T-cell (primary cell): ENCODE measurements at places on chromosomes 13 and 19.
A peak's percentile ranks its signal among the peaks of the same experiment; 100 is the strongest.

- peaks cover 1% of the 10 kb centered on the region for H3K36me3 ChIP-seq
- no peak overlapping the region for H3K27ac ChIP-seq
- no peak for DNase-seq
- no peak overlapping the region for H3K4me3 ChIP-seq
Measured at GRCh38 chr19:7900931-7901330, 2.7 kb upstream of the MAP2K7 start.

- peak overlapping the region; percentile 97 for H3K4me3 ChIP-seq
- H3K27ac ChIP-seq, result peak overlapping the region; percentile 100
- peaks cover 18% of the 10 kb centered on the region for H3K36me3 ChIP-seq
- peaks cover 32% of the 10 kb centered on the region for H3K4me1 ChIP-seq
- H3K27me3 ChIP-seq, result no peaks in the 10 kb centered on the region
- DNase-seq, result no peak
Measured at GRCh38 chr19:39408392-39409207, 2.0 kb downstream of the ZFP36 start.

DNA sequence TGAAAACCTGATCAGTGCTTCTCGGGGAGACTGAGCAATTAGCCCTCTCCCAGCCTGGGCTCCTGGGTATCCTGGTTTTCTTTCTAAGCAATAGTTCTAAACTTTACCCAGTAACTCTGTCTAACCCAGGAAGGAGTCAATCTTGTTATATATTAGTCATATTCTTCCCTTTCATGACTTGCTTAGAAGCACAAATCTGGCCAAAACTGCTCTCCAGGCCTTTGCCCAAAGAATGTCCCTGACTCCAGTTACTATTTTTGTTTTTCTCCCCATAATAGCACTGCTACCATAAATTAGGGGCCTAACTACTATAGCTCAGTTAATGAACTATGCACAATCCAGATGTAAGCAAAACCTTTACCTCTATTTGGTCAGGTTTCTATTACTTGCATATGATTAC, 355.8 kb upstream of the HTR2A start:
- H3K27me3 ChIP-seq, result no peaks in the 10 kb centered on the region
- H3K27ac ChIP-seq, result no peak overlapping the region
- no peak for DNase-seq

DNA sequence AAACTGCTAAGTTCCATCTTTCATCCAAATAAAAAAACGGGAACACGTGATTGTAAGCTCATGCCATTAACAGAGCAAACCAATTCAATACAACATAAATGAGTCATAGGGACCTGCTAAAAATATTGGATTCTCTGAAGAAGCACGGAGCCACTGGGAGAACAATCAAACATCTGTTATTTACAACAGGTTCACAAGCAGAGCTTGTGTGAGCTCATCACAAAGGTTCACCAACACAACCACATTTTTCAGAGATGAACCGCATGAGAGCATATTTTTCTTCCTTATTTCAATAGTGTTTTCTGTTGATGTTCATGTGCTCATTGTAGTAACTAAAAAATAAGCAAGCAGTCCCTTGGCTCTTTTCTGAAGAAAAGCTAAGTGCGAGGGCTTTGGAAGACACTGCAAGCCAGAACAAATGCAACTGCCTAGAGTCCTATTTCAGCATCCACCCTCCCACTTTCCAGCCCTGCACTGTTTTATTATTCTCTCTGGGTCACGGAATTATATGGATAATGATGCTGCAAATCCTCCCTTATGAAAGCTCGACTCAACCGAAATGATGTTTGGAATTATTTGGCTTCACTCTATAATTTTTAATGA, 545.8 kb downstream of the LIG4 start:
- H3K27me3 ChIP-seq, result no peaks in the 10 kb centered on the region
- H3K27ac ChIP-seq, result no peak overlapping the region
- no peak for DNase-seq
- no peak overlapping the region for H3K4me3 ChIP-seq
- H3K36me3 ChIP-seq, result no peaks in the 10 kb centered on the region
- no peaks in the 10 kb centered on the region for H3K4me1 ChIP-seq

DNA sequence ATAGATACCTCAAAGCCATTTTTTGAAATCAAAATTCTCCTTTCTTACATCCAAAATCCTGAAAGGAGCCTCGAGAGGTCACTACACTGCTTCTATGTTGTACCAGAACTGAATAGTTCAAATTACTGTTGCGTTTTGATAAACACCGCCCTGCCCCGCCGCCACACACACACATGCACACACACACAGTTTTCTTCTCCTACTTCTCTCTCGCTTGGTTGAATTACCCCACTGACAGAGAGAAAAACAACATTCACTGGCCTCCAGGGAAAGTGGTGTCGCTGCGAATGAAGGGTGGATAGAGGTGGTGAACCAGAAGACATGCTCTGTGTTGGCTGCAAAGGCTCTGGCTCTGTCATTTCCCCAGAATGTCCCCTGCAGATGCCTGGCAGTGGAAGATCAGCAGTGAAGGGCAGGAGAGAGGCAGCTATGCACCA, 183.4 kb upstream of the RFC3 start:
- no peak overlapping the region for H3K4me3 ChIP-seq
- H3K27me3 ChIP-seq, result peaks cover 2% of the 10 kb centered on the region
- H3K4me1 ChIP-seq, result no peaks in the 10 kb centered on the region
- DNase-seq, result no peak
- no peak overlapping the region for H3K27ac ChIP-seq
- no peaks in the 10 kb centered on the region for H3K36me3 ChIP-seq

- H3K4me1 ChIP-seq, result peaks cover 31% of the 10 kb centered on the region
- no peak for DNase-seq
- H3K27ac ChIP-seq, result no peak overlapping the region
- no peak overlapping the region for H3K4me3 ChIP-seq
- no peaks in the 10 kb centered on the region for H3K36me3 ChIP-seq
- H3K27me3 ChIP-seq, result no peaks in the 10 kb centered on the region
Measured at GRCh38 chr19:38543286-38543806, 74.4 kb downstream of the MAP4K1 start.

- peak overlapping the region; percentile 70 for H3K27ac ChIP-seq
- H3K4me3 ChIP-seq, result no peak overlapping the region
- no peak for DNase-seq
- no peaks in the 10 kb centered on the region for H3K27me3 ChIP-seq
- H3K4me1 ChIP-seq, result no peaks in the 10 kb centered on the region
Measured at GRCh38 chr19:50377051-50377461, 799 bp downstream of the NR1H2 start.

- peaks cover 47% of the 10 kb centered on the region for H3K36me3 ChIP-seq
- peaks cover 34% of the 10 kb centered on the region for H3K4me1 ChIP-seq
- H3K27ac ChIP-seq, result no peak overlapping the region
- H3K27me3 ChIP-seq, result no peaks in the 10 kb centered on the region
- no peak for DNase-seq
Measured at GRCh38 chr19:8310342-8311055, 2.3 kb upstream of the CD320 start.

DNA sequence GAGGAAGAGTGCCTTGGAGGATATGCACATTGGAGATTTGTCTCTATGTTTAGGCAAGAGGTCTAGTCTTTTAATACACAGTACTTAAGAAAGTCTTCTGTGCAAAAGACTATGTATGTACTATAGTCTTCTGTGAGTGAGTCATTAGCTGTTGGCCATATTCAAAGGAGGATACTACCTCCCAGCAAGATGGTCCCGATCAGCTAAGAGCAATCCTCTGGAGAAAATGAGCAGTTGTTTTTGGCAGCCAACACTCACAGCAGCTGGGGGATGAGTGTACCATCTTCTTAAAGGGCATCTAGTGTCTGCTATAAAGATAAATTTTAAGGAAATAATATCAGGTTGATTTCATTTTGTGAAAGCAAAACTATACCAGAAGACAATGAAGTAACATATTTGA, 487.8 kb downstream of the KCTD12 start:
- no peaks in the 10 kb centered on the region for H3K4me1 ChIP-seq
- no peak overlapping the region for H3K27ac ChIP-seq
- no peaks in the 10 kb centered on the region for H3K36me3 ChIP-seq
- no peaks in the 10 kb centered on the region for H3K27me3 ChIP-seq
- H3K4me3 ChIP-seq, result no peak overlapping the region
- DNase-seq, result no peak

DNA sequence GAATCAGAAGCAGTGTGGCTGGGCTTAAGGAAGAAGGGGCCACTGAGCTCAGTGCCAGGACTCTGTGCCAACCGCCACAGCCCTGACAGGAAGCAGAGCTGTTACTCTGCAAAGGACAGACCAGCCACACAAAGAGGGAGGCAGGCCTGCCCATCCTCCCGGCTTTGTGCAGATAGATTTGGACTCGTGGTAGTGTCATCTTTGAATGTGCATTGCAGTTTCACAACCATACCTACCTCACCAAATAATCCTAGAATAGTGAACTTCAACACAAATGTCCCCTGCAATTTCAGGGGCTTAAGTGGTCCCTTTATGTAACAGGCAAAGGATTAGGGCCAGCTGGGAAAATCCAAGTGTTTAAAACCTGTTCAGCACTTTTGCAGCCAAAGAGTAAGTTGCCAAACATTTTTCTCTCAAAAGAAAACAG, 55.1 kb upstream of the CLDN10 start:
- no peaks in the 10 kb centered on the region for H3K36me3 ChIP-seq
- DNase-seq, result no peak
- no peak overlapping the region for H3K27ac ChIP-seq
- no peak overlapping the region for H3K4me3 ChIP-seq

DNA sequence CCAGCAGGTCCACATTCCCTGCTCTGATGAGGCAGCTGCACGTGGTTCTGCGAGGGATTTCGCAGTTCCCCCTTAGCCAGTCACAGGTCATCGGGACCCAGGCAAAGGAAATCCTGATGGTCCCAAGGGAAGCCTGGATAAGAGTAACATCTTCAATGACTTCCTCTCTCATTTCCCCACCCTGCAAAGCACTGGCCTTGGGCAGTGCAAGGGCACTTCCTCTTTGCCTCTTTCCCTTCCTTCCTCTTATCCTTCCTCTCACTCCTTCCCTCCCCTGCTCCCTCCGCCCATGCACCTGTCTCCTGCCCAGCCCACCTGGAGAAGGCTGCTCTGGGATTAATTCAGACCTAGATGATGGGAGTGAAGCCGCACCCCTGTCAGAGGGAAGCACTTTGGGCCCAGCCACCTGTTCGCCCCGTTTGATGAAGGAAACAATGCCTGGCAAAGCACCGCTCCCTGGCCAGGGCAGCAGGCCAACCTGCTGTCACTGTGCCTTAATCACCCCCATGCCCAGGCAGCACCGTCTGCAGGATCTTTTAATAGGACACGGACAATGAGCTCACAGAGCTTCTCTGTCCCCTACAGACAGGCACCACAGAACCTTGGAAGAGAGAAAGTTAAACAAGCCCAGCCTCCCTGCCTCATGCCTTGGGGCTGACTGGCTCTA, 113.5 kb upstream of the PABPC3 start:
- H3K4me1 ChIP-seq, result no peaks in the 10 kb centered on the region
- H3K36me3 ChIP-seq, result no peaks in the 10 kb centered on the region
- DNase-seq, result no peak
- H3K27ac ChIP-seq, result no peak overlapping the region

GRCh38 chr13:103965506-103966243, 899.5 kb upstream of the SLC10A2 start:
- H3K4me1 ChIP-seq, result no peaks in the 10 kb centered on the region
- DNase-seq, result no peak
- no peak overlapping the region for H3K4me3 ChIP-seq
- H3K27me3 ChIP-seq, result no peaks in the 10 kb centered on the region

GRCh38 chr19:34316741-34317301, 48.2 kb upstream of the GPI start:
- no peak overlapping the region for H3K4me3 ChIP-seq
- H3K27me3 ChIP-seq, result no peaks in the 10 kb centered on the region
- H3K27ac ChIP-seq, result no peak overlapping the region
- H3K36me3 ChIP-seq, result peaks cover 13% of the 10 kb centered on the region
- no peak for DNase-seq

DNA sequence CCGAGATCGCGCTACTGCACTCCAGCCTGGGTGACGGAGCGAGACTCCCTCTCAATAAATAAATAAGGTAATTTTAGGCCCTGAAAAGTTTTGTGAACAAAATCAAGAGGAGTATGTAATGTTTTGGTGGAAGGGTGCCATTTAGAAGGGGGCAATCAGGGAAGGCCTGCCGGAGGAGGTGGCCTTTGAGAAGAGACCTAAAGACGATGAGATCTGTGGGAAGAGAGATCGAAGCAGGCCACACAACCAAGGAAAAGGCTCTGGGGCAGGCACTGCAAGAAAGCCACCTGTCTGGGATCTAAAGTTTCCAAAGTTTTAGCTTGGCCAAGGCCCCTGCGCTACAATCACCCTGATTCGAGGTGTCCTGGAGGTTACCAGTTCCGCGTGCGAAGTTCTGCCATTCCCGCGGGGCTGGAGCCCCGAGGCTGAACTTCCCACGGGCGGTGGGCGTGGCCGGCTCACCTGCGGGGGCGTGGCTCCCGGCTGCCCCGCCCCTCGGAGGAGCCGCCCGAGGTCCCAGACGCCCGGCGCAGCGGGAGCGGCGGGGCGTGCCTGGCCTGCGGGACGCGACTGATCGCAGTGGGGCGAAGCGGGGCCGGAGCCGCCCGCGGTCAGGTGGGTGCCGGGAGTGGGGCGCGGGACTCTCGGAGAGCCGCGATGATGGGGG, at the start of gene KLC3:
Gene KLC3, plus strand, starts transcription at position 519 of the 667 bp plus-strand sequence. CDS start 4,792 bp downstream, outside the sequence.
- H3K27me3 ChIP-seq, result peaks cover 8% of the 10 kb centered on the region
- no peak for DNase-seq
- H3K36me3 ChIP-seq, result no peaks in the 10 kb centered on the region
- H3K4me3 ChIP-seq, result peak within 1 kb of the TSS; percentile 12
- peaks cover 14% of the 10 kb centered on the region for H3K4me1 ChIP-seq

DNA sequence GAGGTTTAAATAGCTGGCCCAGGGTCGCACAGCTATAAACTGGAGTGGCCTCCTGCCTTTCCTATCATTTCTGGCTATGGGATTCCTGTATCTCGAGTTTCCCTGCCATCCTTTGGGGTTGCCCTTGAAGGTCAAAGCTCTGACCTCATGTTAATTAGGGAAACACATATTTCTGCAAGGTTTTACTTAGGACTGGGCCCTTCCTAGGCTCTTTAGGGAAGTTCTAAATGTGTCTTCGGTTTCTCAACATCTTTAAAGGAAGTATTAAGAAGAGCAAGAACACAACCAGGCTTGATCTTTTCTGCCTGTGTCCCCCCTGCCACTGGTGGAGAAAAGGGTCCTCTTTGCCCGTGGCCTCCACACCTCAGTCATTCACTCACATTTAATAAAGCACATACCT, 10.8 kb downstream of the LCP1 start:
- DNase-seq, result no peak
- no peaks in the 10 kb centered on the region for H3K27me3 ChIP-seq
- peak overlapping the region; percentile 83 for H3K27ac ChIP-seq
- H3K4me1 ChIP-seq, result peaks cover 78% of the 10 kb centered on the region
- H3K4me3 ChIP-seq, result peak overlapping the region; percentile 40

- H3K27ac ChIP-seq, result no peak overlapping the region
- no peaks in the 10 kb centered on the region for H3K27me3 ChIP-seq
- peaks cover 5% of the 10 kb centered on the region for H3K4me1 ChIP-seq
- peaks cover 14% of the 10 kb centered on the region for H3K36me3 ChIP-seq
Measured at GRCh38 chr19:45364696-45365095, 5.7 kb downstream of the ERCC2 start.
